ENCODE measurements at places on chromosomes 11 and 22.

- DNase-seq, result peak; percentile 20
Measured at GRCh38 chr22:17085277-17086181, 729 bp downstream of the IL17RA start.

DNA sequence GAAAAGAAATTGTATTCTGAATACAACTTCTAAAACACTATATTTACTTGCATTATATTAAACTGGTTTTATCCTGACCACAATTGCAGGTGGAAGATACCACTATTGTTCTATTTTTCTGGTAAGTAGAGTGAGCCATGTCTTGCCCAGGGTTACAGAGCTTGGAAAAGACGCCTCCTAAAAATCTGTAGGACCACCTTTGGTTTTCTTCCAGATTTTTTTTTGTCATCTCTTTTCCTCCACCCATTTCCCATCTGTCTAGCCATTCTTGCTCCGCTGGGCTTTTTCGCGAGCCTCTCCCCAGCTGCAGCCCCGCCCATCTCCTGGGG lies 294 bp upstream of the MTMR3 start:
- no peak for DNase-seq

DNA sequence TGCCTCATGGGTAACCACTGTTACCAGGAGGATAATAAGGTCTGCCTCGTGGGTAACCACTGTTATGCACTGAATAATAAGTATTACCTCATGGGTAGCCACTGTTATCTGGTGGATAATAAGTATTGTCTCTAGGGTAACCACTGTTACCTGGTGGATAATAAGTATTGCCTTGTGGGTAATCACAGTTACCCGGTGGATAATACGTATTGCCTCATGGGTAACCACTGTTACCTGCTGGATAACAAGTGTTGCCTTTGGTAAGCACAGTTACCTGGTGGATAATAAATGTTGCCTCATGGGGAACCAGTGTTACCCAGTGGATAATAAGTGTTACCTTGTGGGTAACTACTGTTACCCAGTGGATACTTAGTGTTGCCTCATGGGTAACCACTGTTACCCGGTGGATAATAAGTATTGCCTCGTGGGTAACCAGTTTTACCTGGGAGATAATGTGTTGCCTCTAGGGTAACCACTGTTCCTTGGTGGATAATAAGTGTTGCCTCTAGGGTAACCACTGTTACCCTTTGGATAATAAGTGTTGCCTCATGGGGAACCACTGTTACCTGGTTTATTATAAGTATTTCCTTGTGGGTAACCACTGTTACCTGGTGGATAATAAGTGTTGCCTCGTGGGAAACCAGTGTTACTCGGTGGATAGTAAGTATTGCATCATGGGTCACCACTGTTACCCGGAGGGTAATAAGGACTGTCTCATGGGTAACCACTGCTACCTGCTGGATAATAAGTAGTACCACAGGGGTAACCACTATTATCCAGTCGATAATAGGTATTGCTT lies 10.6 kb upstream of the NXPE4 start:
- DNase-seq, result no peak

GRCh38 chr11:70913715-70914231 lies 338.6 kb downstream of the SHANK2 start:
- DNase-seq, result no peak

DNA sequence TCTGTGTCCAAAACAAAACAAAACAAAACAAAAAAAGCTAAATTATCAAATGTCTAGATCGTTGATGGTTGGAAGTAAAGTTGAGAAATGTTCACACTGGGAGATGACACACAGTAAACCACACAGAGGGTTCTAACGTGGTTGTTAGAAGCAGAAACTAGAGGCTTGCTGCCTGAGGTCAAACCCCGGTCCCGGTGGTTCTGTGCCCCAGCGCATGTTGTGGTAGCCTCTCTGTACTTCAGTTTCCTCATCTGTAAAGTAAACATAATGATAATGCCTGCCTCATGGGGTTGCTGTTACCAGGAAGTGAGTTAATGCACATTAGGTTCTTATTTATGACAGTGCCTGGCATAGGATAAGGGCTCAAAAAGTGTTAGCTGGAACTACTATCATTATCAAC lies 33.4 kb downstream of the PPARA start:
- DNase-seq, result no peak

DNA sequence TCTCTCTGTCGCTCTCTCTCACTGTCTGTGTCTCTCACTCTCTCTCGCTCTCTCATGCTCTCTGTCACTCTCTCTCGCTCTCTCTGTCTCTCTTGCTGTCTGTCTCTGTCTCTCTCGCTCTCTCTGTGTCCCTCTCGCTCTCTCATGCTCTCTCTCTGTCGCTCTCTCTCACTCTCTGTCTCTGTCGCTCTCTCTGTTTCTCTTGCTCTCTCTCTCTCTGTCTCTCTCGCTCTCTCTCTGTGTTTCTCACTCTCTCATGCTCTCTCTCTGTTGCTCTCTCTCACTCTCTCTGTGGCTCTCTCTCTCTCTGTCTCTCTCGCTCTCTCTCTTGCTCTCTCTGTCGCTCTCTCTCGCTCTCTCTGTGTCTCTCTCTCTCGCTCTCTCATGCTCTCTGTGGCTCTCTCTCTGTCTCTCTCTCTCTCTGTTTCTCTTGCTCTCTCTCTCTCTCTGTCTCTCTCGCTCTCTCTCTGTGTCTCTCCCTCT lies 33.2 kb upstream of the BRSK2 start:
- DNase-seq, result no peak

GRCh38 chr11:17588721-17589120 lies 41.7 kb downstream of the OTOG start:
- no peak for DNase-seq

- no peak for DNase-seq
Measured at GRCh38 chr11:73239111-73239521, 21.0 kb downstream of the P2RY2 start.

DNA sequence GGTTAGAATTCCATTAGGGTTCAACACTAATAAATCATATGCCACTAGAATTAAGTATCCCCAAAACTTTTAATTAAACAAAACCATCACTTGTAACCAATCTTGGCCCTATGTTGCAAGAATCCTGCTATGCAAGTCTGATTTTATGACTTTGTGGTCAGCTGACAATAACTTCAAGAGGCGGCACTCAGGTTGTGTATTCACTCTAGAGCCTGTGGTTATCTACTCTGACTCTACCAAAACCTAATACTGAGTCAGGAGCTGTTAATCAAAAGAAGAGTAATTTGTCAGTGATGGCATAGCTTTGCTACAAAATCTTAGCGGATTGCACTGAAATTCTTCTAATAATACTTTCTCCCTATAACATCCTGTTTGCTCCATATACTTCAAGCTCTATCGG lies 253.7 kb downstream of the AASDHPPT start:
- no peak for DNase-seq

- DNase-seq, result no peak
Measured at GRCh38 chr11:114295676-114296604, at the start of gene NNMT. Gene NNMT, plus strand, starts transcription at chr11:114296399. Its CDS starts 158 bp downstream, at chr11:114296557.

GRCh38 chr11:104490182-104490581 lies 326.2 kb upstream of the PDGFD start:
- DNase-seq, result no peak

- DNase-seq, result peak; percentile 24
Measured at GRCh38 chr11:72685560-72686480, 11.6 kb upstream of the PDE2A start.

DNA sequence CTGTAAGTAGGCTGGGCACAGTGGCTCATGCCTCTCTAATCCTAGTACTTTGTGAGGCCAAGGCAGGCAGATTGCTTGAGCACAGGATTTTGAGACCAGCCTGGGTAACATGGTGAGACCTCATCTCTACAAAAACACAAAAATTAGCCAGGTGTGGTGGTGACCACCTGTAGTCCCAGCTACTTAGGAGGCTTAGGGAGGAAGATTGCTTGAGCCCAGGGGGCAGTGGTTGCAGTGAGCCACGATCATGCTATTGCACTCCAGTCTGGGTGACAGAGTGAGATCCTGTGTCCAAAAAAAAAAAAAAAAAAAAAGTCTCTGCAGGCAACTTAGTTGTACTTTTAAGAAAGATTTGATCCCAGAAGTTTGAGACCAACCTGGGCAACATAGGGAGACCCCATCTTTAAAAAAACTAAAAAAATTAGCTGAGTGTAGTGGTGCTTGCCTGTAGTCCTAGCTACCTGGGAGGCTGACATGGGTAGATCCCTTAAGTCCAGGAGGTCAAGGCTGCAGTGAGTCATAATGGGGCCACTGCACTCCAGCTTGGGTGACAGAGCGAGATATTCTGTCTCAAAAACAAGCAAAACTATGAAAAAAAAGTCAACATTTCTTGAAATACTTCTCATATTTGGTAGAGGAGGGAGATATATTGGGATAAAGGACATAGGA lies 10.5 kb downstream of the ATM start:
- DNase-seq, result no peak

DNA sequence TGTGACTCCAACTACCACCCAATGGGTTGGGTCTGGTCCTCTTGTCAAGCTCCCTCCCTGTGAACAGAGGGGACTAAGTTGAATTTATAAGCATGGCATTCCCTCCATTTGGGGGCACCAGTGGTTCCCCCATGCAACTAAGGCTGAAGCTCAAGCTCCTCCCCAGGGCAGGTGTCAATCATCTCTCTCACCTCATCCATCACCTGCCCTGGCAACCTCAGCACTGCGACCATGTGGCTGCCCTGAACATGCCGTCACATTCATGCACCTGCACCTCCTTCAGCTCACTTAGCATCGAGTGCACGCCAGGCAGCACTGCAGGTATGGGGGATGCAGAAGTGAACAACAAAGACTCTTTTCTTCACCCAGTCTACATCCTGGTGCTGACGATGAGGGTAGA lies 799.3 kb downstream of the TBC1D22A start:
- no peak for DNase-seq

DNA sequence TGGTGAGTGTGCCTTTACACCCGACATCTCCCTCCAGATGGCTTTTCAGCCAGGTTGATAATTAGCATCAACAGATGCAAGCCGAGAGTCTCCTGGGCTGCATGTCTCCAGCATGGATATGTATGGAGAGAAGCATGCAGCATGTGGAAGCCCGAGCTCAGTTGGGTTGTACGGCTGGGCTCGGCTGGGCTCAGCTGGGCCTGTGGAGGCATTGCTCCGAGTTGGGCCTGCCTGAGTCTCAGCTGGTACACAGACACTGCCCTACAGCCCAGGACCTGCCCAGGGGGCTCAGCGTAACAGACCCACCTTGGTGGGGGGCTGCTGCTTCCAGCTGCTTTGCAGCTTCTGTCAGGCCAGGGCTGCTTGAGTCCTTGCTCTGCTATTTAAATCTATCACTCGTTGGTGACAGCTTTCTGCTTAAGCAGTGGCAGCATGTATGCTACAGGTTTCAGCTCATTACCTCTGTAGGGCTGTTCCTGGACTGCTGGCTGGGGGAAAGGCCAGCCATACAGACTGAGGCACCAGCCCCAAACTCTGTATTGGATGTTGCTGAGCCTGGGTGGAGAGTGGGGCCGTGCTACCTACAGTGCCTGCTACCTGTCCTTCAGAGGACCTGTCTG lies 115.5 kb downstream of the TEAD1 start:
- no peak for DNase-seq

- no peak for DNase-seq
Measured at GRCh38 chr11:123509737-123510578, 79.9 kb downstream of the GRAMD1B start.

GRCh38 chr11:104695065-104695463 lies 203.2 kb downstream of the CASP12 start:
- no peak for DNase-seq

DNA sequence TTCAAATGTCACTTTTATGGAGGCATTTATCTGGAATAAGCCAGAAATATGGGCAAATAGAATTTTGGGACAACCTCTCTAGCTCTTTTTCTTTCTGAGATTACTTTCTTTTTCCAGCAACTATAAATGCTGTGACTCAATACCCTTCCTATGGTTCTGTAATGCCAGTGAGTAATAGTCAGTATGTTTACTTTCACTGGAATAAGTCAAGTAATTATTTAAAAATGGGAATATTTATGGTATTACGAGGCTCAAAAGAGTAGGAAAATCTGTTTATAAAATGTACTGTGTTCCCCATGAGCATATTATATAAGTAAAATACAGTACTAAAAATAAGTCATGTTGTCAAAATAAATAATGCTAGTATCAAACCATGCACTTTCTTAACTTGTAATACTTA lies 750.5 kb downstream of the LUZP2 start:
- DNase-seq, result no peak

DNA sequence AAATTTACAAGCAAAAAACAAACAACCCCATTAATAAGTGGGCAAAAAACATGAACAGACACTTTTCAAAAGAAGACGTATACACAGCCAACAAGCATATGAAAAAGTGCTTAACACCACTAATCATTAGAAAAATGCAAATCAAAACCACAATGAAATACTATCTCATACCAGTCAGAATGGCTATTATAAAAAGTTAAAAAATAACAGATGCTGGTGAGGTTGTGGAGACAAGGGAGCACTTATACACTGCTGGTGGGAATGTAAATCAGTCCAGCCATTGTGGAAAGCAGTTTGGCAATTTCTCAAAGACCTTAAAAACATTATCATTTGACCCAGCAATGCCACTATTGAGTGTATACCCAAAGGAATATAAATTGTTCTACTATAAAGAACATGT lies 72.3 kb downstream of the BBOX1 start:
- no peak for DNase-seq

DNA sequence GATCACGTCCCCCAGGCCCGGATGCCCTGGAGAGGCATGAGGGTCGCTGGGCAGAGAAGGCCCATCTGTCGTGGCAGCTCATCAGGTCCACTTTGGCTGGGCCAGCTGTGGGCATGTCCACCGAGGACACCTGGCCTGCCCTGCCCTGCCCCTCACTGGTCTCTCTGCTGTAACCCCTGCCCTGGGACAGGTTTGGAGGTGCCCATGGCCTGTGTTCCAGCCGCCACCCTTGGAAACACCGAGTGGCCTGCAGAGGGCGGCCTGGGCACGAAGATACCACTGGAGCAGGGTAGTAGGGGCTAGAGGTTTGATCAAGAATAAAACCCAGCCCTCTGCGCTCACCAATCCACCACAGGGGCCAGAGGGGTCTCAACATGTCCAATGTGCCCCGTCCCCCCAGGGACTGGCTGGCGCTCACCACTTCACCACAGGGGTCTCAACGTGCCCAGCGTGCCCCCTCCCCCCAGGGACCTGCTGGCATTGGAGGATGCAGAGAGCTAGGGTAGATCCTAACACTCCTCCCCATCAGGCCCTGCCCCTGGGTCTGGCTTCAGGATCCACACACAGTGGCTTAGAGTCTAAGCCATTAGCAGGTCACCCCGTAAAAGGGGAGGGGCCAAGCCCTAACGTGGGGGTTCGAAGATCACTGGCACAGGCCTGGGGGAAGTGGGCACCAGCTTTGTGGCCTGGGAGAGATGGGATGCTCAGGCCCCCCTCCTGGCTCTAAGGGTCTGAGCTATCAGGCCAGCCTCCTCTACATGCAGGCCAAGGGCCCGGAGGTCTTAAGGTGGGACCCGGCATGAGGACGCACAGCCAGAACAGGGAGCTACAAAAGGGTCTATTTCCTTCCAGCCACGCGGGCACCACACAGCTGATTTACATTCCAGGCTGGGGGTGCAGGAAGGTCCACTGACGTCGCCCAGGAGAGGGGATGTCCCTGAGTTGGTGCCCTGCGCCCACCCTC lies 1.3 kb upstream of the HDAC10 start:
- peak; percentile 79 for DNase-seq

DNA sequence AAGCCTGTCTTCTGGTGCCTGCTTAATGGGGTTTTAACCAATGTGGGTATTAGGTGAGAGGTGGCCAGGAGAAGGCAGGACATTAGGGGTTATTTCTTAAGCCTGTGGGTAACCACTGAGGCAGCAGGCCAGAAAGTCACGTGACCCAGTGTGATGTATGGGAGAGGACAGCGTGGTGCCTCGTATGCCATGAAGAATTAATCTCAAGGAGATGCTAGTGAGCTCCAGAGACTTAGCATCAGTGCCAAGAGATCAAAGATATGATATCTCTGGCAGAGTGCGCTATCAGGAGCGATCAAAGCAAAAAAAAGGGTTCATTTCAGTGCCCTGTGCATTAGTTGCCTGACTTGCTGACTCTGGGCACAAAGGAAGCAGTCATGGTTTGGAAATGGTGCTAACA lies 275.5 kb downstream of the KIRREL3 start:
- no peak for DNase-seq

All from CD4-positive, alpha-beta T cell treated with Interleukin-21 for 1 hour (primary cell).